Activated naive CD8-positive, alpha-beta T cell treated with anti-CD3 and anti-CD28 coated beads for 36 hours (primary cell): ENCODE measurements at places on chromosomes 16 and 17. TPM values are rescaled to one million over a fixed set of nuclear protein-coding genes. Genes with fewer than 3 reads are reported as not detected.

Gene ACSM2A
- not detected for total RNA-seq

Gene CSH1
- not detected for total RNA-seq

GRCh38 chr17:82023447-82024241, 539 bp downstream of the LRRC45 start:
- peak overlapping the region; percentile 82 for H3K4me3 ChIP-seq
- DNase-seq = peak; percentile 36
- peaks cover 11% of the 10 kb centered on the region for H3K4me1 ChIP-seq
- H3K36me3 ChIP-seq = peaks cover 1% of the 10 kb centered on the region

DNA sequence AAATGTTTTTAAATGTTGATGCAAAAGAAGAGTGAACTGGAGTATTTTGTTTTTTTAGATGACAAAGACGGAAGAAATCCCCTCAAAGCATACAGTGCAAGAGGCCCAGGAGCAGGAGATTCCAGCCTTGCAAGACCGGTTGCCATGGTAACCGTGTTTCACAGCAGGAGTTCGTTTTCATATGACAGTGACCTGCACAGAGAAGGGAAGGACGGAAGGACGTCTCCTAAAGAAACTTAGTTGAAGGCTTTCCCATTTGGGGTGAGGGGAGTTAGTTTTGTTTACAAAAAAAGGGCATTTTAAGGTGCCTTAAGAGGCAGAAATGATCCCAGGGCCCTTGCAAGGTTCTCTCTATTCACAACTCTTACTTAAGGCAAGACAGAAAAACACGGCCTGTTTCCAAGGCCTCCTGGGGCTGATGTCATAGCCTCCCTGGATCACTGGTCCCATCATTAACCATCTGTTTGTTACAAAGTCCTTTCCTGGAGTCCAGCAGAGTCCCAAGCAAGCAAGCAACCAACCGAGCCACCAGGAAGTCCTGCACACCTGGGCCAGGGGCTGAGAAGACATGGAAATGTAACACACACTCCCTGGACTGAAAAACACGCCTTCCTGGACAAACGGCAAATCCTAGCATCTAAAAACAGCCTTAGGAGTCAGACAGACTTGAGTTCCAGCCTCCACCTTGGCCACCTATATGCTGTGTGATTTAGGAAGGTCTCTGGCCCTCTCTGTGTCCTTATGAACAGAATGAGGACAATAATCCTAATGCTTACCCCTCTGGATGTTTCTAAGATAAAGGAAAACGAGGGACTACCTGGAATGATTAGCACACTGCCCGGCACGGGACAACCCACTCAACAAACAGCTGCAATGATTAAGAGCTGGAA, 30.3 kb upstream of the RPH3AL start:
- H3K27me3 ChIP-seq = peaks cover 6% of the 10 kb centered on the region
- no peak overlapping the region for H3K27ac ChIP-seq
- H3K36me3 ChIP-seq = no peaks in the 10 kb centered on the region
- peaks cover 12% of the 10 kb centered on the region for H3K4me1 ChIP-seq
- DNase-seq = no peak

- H3K27me3 ChIP-seq = no peaks in the 10 kb centered on the region
- peak overlapping the region; percentile 98 for H3K27ac ChIP-seq
- peaks cover 4% of the 10 kb centered on the region for H3K36me3 ChIP-seq
- H3K4me3 ChIP-seq = peak overlapping the region; percentile 93
- H3K4me1 ChIP-seq = peaks cover 19% of the 10 kb centered on the region
- DNase-seq = no peak
Measured at GRCh38 chr17:60599220-60599619, 773 bp upstream of the PPM1D start.
